ENCODE measurements at places on chromosomes 5 and 9.
A peak's percentile ranks its signal among the peaks of the same experiment; 100 is the strongest.

DNA sequence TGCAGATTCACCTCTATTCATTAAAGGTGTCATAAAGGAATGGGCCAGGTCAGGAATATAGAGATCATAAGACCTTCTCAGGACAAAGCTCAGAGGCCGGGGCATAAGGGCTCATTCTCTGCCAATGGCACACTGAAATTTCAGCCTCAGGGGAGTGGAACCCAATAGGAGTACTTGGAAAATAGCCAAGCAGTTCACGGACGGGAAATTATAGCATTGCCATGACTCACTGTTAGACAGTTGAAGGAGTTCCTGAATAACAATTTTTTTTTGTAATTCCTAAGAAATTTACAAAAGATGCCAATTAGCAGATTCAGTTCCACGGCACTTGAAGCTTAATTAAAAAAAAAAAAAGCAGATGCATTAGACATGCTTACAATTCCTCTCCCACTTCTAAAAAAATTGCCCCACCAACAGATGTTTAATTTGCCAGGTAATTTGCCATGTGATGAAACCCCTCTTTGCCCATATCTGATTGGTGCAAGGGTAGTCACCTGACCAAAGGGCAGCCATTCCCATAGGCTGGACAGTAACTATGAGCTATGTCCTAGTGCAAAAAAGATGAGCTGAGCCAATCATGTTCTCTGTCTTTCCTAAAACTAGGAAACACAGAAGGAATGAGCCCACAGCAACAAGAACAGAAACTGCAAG, 58.6 kb downstream of the PTCD2 start:
- DNase-seq, result peak; percentile 94

DNA sequence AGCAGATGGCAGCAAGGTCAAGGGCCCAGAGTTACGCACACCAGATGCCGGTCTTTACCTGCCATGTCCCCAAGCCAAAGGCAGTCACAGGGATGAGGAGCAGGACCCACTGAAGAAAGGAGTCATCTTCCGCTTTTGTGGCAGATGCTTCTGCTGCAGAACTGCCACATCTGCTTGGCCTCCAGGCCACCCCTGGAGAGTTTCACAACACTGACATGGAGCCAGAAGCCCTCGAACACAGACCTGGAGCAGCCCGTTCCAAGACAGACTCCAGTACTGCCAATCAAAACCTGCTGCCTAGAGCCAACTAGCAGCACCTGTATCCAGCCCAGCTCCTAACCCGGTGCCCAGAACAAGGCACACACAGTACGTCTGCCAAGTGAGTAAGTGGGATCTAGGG, 1.5 kb downstream of the SURF1 start:
- DNase-seq, result no peak

DNA sequence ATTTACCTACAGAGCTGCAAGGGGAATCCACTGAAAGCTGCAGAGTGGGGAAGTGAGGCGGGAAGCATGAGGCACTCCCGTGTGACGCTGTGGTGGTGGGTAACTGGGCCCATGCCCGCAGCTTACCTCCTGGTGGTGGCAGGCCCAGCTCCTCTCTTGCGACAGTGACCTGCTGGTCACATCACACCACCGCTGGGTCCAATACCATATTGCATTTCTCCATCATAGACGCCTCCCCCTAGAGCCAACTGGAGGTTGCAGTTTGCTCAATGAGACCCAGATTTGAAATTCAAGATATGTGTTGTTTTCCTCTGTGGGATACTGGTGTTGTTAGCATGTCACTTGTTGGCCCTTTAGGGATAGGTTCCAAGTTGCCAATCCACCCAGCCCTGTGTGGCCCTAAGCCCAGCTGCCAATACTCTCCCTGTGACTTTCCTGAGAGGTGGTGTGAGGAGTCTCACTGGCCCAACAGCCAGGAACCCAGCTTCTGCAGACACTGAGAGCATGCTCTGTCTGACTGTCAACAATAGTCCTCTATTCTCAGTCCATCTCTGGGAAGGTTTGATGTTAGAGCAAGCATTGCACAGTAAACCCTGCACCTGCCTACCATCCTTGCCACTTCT, 428.3 kb downstream of the GADD45G start:
- DNase-seq, result no peak

GRCh38 chr5:89534331-89534730, 651.3 kb upstream of the MEF2C start:
- peak; percentile 1 for DNase-seq

- DNase-seq, result peak; percentile 79
Measured at GRCh38 chr5:127028822-127029457, 1.4 kb downstream of the MARCHF3 start.

DNA sequence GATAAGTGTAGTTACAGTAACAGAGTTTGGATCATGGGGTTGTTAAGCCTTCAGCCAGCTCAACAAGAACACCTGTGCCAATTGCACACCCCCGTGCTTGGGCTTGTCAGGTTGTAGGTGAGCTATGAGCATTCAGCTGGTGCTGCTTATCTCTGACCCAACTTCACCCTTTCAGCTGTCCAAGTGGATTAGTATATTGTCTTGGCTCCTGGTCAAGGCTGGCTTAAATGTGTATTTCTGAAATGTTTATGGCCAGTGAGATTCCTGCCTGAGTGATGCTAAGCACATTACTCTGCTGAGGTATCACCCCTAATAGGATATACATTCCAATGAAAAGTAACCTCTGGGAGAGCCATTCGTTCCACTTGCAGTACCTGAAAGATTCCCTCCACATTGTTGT, 44.2 kb upstream of the LMNB1 start:
- DNase-seq, result no peak

- DNase-seq, result no peak
Measured at GRCh38 chr9:86093788-86094555, 5.4 kb downstream of the GOLM1 start.

- peak; percentile 21 for DNase-seq
Measured at GRCh38 chr5:172641359-172642050, 442 bp downstream of the NEURL1B start.

- DNase-seq, result no peak
Measured at GRCh38 chr5:149438281-149438680, 59.2 kb upstream of the IL17B start.

Measured in EH (cell line).